ENCODE measurements at places on chromosomes 12 and 14. TPM values are rescaled to one million over a fixed set of nuclear protein-coding genes. Genes with fewer than 3 reads are reported as not detected.

Gene RFLNA
- not detected for total RNA-seq

Gene DLGAP5
- total RNA-seq: not detected

Gene RASSF8
- not detected for total RNA-seq

Gene CCDC77
- total RNA-seq: 5.6 TPM

Gene ADAMTS20
- total RNA-seq: not detected

Gene CSRP2
- not detected for total RNA-seq

Gene DYNC1H1
- total RNA-seq: 318 TPM

DNA sequence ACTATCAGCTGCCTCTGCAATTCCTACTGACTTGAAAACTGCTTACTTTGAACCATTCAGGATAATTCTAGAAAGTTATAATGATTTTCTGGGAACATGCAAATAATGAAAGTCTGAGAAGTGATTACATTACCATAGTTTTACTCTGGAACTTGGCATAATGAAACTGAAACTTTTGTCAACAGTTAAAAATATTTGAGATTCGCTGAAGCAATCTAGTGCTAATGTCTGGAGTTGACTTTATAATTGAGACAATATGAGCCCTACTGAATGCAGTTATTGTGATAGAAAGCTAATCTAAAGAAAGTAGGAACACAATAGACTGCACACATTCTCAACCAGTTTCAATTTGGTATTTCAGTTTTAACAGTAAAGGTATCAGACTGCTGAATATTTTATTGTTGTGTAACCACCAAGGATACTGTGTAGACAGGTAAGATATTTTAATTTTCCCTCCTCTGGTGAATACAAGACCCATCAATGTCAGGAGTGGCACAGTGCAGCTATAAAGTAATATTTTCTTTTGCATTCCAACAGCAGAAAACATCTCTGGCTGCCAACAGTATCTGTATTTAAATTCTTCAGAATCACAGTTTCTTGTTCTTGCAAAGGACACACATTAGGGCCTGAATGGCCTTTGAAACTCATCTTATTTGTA, 483.5 kb downstream of the ATP23 start:
- no peak for DNase-seq
- H3K4me3 ChIP-seq: peak overlapping the region; percentile 52
- no peak overlapping the region for H3K27ac ChIP-seq
- H3K36me3 ChIP-seq: no peaks in the 10 kb centered on the region

DNA sequence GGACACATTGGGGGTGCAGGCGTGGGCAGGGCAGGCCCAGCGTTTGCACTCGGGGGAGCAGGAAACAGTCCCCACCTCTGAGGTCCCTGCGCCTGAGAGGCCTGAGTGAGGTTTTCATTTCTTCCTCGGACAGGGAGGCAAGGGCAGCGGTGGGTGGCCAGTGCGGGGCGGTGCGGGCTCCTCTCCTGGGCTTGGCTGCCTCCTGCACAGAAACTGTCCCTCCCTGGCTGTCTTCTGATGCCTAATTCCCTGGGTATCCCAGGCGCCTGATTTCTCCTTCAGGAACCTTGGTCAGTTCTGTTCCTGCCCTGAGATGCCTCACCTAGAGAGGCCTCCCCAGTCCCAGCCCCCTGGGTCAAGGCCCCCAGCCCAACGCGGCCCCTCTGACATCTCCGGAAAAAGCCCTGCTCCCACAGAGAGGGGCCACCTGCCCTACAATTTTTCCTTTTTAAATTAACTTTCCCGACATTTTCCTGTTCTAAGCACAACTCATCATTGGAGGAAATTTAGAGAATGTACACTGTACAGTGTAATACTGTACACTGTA, 260.3 kb downstream of the ADGRD1 start:
- H3K36me3 ChIP-seq: no peaks in the 10 kb centered on the region
- no peak overlapping the region for H3K27ac ChIP-seq
- no peak for DNase-seq

DNA sequence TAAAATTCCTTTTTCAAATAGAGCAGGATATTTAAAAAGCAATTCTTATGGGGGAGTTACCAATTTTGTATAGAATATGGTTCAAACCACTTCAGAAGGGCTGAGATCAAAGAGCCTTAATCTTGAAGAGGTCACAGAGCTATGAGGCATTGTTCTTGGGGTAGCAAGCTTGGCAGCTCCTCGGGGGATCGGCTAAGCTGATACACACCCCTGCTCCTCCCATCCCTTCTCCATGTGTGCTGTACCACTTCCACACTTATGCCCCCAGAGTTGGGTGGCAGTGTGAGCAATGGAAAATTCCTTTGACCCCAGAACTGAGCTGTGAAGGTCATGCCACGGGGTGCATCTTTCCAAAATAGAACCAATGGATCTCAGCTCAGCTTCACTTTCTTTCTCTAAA, 15.0 kb upstream of the TMEM30B start:
- H3K27ac ChIP-seq: peak overlapping the region; percentile 51
- peaks cover 22% of the 10 kb centered on the region for H3K4me1 ChIP-seq
- peaks cover 3% of the 10 kb centered on the region for H3K36me3 ChIP-seq
- H3K27me3 ChIP-seq: no peaks in the 10 kb centered on the region
- no peak overlapping the region for H3K4me3 ChIP-seq
- no peak for DNase-seq

GRCh38 chr12:79156846-79157463, 292.4 kb downstream of the SYT1 start:
- no peak overlapping the region for H3K27ac ChIP-seq
- no peak overlapping the region for H3K4me3 ChIP-seq
- H3K27me3 ChIP-seq: no peaks in the 10 kb centered on the region
- H3K4me1 ChIP-seq: no peaks in the 10 kb centered on the region
- DNase-seq: no peak
- no peaks in the 10 kb centered on the region for H3K36me3 ChIP-seq

GRCh38 chr14:96583569-96584041, 81.4 kb downstream of the PAPOLA start:
- H3K36me3 ChIP-seq: no peaks in the 10 kb centered on the region
- H3K4me3 ChIP-seq: no peak overlapping the region
- DNase-seq: no peak
- peaks cover 23% of the 10 kb centered on the region for H3K27me3 ChIP-seq
- peaks cover 2% of the 10 kb centered on the region for H3K4me1 ChIP-seq
- no peak overlapping the region for H3K27ac ChIP-seq

- H3K4me3 ChIP-seq: no peak overlapping the region
- H3K36me3 ChIP-seq: peaks cover 6% of the 10 kb centered on the region
- H3K27ac ChIP-seq: no peak overlapping the region
- H3K27me3 ChIP-seq: no peaks in the 10 kb centered on the region
Measured at GRCh38 chr14:69459122-69459521, 25.4 kb upstream of the PLEKHD1 start.

DNA sequence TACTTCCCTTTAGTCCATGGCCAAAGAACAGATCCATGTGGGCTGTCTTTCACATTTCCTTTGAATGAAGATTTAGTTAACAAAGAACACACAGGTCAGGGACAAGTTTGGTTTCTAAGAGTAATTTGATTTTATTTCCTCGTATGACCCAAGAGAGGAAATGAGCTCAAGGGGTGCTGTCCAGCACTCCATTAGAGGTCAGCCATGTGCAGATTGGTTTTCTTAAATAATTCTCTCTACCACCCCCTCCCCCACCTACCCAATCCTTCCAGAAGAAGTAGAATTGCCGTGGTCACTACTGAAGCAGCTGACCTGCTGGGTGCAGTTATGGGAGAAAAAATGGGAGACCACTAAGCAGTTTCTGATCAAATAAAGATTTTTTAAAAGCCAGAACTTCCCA, 13.9 kb upstream of the OAS1 start:
- no peaks in the 10 kb centered on the region for H3K4me1 ChIP-seq
- H3K4me3 ChIP-seq: no peak overlapping the region
- peaks cover 30% of the 10 kb centered on the region for H3K27me3 ChIP-seq
- no peak for DNase-seq

DNA sequence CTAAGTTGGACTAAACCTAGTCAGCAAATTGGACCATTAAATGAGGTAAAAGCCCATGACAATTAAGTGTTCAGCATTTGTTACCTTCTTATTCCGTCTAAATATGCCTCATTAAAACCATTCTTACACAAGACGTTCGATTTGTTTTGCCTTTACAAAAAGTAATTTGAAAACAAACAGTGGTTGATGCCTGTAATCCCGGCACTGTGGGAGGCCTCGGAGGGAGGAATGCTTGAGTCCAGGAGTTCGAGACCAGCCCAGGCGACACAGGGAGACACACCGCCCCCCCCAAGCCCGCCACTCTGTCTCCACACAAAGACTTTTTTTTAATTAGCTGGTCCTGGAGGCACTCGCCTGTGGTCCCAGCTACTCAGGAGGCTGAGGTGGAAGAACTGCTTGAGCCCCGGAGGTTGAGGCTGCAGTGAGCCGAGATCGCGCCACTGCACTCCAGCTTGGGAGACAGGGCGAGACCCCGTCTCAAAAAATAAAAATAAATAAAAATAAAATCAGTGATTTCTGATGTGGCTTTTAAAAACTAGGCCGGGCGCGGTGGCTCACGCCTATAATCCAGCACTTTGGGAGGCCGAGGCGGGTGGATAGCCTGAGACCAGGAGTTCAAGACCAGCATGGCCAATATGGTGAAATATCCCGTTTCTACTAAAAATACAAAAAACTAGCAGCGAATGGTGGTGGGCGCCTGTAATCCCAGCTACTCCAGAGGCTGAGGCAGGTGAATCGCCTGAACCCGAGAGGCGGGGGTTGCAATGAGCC, 856 bp upstream of the EIF4B start:
- H3K27me3 ChIP-seq: no peaks in the 10 kb centered on the region
- peaks cover 5% of the 10 kb centered on the region for H3K36me3 ChIP-seq
- peak overlapping the region; percentile 99 for H3K4me3 ChIP-seq
- peak overlapping the region; percentile 99 for H3K27ac ChIP-seq

GRCh38 chr12:67410246-67410645, 141.1 kb downstream of the CAND1 start:
- H3K4me3 ChIP-seq: no peak overlapping the region
- H3K4me1 ChIP-seq: no peaks in the 10 kb centered on the region
- DNase-seq: no peak
- no peaks in the 10 kb centered on the region for H3K27me3 ChIP-seq

GRCh38 chr14:77208291-77208978, 26.8 kb downstream of the TMEM63C start:
- H3K4me1 ChIP-seq: peaks cover 3% of the 10 kb centered on the region
- H3K36me3 ChIP-seq: no peaks in the 10 kb centered on the region
- H3K27ac ChIP-seq: no peak overlapping the region

DNA sequence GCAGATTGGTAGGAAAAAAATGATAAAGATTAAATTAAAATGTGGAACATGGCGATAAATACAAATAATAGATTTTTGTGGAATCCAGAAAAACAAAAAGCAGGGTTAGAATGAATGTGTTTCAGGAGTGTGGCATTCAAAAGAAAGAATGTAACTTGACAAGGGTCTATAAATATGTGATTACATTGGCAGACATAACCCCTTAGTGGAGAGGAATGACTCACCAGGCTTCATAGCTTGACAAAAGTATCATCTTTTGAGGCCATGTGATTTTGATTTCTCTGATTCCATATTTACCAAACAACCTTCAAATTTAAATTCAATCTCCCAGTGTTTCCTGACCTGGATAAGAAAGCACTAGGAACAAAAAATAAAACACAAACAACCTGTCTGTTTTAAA, 24.4 kb upstream of the MGST1 start:
- H3K4me1 ChIP-seq: no peaks in the 10 kb centered on the region
- no peak overlapping the region for H3K27ac ChIP-seq
- no peak overlapping the region for H3K4me3 ChIP-seq

GRCh38 chr12:132319359-132319950, 9.9 kb downstream of the GALNT9 start:
- peaks cover 3% of the 10 kb centered on the region for H3K4me1 ChIP-seq
- H3K27me3 ChIP-seq: peaks cover 42% of the 10 kb centered on the region
- peak; percentile 2 for DNase-seq
- H3K4me3 ChIP-seq: no peak overlapping the region

- H3K4me3 ChIP-seq: no peak overlapping the region
- peaks cover 27% of the 10 kb centered on the region for H3K4me1 ChIP-seq
- no peaks in the 10 kb centered on the region for H3K36me3 ChIP-seq
- no peak for DNase-seq
- no peaks in the 10 kb centered on the region for H3K27me3 ChIP-seq
Measured at GRCh38 chr14:103721334-103722120, 5.9 kb downstream of the ZFYVE21 start.

DNA sequence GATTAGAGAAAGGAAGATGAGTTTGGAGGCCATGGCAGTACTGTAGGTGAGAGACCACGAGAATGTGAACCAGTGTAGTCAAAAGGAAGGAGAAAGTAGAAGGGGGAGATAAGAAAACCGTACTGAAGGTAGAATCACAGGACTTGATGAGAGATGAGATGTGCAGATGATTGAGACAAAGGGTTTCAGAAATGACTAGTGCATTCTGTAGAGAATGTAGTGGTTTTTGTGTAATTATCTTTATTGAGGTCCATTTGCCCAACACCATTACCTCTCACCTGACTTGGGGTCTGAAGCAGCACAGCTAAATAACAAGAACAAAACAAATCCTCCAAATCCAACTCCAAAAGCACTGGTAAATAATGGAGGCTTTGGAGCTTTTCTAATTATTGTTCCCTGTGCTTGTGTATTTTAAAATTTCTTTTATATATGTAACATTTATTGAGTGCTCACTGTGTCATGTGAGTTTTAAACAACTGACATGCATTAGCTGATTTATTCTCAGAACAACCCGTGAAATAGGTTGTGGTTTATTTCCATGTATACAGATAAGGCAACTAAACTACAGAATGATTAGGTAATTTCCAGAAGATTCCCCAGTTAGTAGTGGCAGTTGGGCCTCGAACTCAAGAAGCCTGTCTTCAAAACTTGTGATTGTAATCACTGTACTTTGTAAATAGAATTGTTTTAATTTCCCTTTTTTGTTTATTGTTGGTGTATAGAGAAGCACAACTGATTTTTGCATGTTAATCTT, 390.0 kb downstream of the AEBP2 start:
- no peak overlapping the region for H3K4me3 ChIP-seq
- no peaks in the 10 kb centered on the region for H3K27me3 ChIP-seq
- DNase-seq: no peak
- H3K4me1 ChIP-seq: peaks cover 2% of the 10 kb centered on the region

GRCh38 chr12:63305901-63306875, 155.2 kb upstream of the AVPR1A start:
- H3K27me3 ChIP-seq: no peaks in the 10 kb centered on the region
- no peaks in the 10 kb centered on the region for H3K4me1 ChIP-seq
- DNase-seq: no peak
- H3K36me3 ChIP-seq: no peaks in the 10 kb centered on the region
- H3K27ac ChIP-seq: no peak overlapping the region

DNA sequence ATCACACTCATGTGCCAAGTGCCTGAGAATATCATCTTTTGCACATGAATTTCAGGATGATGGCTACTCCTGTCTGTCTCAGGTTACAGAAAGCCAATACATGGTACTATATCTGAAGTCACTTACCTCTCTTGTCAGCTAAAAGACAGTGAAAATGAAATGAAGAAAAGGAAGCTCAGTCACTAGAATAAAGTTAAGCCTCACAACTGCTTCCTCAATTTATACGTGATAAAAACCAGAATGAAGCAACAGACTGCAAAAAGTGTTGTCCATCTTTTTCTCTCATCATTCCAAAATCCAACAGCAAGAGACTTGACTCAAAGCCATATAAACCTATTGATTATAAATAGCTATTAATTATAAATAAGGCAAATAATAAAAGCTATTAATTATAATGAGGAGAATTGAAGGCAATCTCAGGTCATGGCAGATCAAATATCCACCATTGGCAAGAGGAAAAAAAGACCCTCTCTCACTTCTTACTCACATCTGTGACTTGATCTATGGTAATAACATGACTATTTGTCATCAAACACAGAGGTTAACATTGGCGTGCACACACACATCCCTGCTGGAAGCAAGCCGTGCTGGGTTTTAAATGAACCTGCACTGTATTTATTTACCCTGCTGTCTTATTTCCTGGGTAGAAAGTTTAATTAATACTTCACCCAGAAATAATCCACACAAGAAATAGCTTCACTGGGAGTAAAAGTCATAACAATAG, 10.0 kb downstream of the NIN start:
- H3K4me3 ChIP-seq: peak overlapping the region; percentile 87
- no peak for DNase-seq
- H3K36me3 ChIP-seq: no peaks in the 10 kb centered on the region
- H3K27ac ChIP-seq: peak overlapping the region; percentile 94
- no peaks in the 10 kb centered on the region for H3K27me3 ChIP-seq

Data from T-helper 17 cell (primary cell).